Left hindlimb (tissue), 1 donor: ENCODE measurements at places on chromosomes 6 and 20.

- DNase-seq, result peak; percentile 57
Measured at GRCh38 chr6:7542065-7542873, 798 bp downstream of the DSP start.

GRCh38 chr6:128606611-128607010 lies 86.2 kb upstream of the PTPRK start:
- no peak for DNase-seq

- no peak for DNase-seq
Measured at GRCh38 chr20:23246717-23247664, 103.6 kb upstream of the NXT1 start.

- no peak for DNase-seq
Measured at GRCh38 chr6:159801935-159802334, 1.9 kb downstream of the PNLDC1 start.

DNA sequence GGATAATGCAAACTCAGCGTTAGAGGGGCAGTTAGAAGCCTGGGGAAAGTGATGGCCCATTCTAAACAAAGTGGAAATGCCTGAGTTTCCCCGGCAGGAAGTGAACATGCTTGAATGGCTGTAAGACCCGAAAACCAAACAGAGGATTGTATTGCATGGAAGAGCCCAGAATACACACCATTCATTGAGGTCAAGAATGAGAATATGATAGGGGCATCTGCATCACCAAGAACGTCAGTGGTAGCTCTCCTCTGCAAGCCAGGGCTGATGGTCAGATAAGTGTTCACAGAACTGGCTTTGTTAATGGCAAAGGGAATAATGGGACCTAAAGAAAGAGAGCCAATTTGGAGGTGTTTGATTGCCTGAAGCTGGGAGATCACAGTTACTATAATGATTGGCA lies 663.4 kb downstream of the KHDRBS2 start:
- DNase-seq, result no peak

GRCh38 chr20:2955257-2955970 lies 82.1 kb downstream of the PTPRA start:
- DNase-seq, result no peak

GRCh38 chr6:40584741-40585140 lies 2.4 kb downstream of the LRFN2 start:
- no peak for DNase-seq

- DNase-seq, result no peak
Measured at GRCh38 chr20:37439223-37439933, 81.7 kb upstream of the NNAT start.

GRCh38 chr6:31922942-31923341 lies 4.6 kb upstream of the C2 start:
- no peak for DNase-seq

DNA sequence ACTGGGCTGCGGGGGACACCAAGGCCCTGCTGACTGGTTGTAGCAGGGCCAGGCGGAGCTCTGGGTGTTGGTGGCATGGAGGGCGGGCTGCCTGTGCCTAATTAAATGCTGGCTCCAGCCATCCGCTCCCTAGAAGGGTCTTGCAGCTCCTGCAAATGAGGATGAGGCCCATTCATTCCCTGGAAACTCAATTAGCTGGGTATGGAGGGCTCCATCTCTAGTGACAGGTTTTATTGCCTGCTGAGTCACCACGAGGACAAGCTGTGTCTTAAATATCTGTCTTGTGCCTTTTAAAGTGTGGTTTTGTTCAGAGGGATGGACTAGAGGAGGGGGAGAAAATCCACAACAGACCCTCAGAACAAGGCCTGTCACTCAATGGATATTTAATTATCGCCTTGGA lies 60.9 kb downstream of the SULF2 start:
- no peak for DNase-seq

DNA sequence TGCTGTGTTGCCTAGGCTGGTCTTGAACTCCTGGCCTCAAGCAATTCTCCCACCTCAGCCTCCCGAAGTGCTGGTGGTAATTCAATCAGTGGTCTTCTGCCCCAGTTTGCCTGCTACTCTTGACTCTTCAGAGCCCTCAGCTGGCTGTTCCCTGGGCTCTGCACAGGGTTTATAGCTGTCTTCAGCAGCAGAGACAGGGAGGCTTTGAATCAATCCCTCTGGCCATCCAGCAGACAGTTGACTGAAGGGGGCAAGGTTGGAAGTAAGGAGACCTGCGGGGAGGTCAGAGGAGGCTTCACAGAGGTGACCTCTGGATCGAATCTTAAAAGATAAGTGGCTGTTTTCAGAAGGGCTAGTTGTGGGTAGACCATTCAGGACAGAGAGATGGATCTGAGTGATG lies 26.0 kb upstream of the KIF3B start:
- no peak for DNase-seq

DNA sequence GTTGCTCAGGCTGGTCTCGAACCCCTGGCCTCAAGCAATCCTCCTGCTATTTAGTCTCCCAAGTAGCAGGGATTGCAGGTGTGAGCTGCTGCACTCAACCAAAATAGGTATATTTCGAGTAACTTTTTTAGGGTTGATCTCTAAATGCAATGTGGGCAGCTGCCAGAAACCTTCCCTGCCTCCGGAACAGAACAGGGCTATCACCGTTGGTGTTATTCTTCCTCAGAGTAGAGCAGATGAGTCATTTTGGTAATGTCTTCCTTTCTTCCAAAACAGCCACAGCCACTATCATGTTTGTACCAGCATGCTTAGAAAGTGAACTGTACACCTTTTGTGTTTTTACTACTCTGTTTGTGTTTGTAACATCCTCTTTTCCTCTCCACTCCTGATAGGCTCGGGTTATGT lies 44.1 kb downstream of the SNX9 start:
- DNase-seq, result no peak

GRCh38 chr6:167306401-167306998 lies 15.4 kb downstream of the UNC93A start:
- no peak for DNase-seq

GRCh38 chr20:63151554-63152321 lies 64.2 kb downstream of the YTHDF1 start:
- no peak for DNase-seq

DNA sequence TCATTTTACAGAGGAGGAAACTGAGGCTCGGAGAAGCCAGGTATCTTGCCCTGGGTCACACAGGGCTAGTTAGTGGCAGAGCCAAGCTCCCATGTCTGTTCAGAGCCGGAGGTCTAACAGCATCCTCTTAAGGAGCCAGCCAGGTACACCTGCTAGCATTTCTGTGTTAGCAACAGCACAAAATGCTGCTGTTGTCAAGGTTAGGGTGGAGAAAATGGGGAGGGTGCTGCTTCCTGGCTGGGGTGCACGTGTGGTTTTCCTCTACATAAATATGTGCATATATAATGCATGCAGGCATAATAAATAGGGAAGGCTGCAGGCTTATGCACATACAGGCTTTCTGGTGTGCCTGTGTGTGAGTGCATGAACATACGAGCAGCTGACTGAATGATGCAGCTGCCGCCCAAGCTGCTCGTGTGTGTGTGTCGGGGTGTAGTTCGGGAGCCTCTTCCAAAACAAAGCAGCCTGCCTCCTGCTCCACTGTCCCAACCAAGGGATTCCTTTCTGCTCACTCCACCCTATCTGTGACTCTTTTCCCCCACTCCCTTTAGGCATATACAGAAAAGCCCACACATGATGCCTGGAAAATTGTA lies 86.6 kb downstream of the CD40 start:
- no peak for DNase-seq

DNA sequence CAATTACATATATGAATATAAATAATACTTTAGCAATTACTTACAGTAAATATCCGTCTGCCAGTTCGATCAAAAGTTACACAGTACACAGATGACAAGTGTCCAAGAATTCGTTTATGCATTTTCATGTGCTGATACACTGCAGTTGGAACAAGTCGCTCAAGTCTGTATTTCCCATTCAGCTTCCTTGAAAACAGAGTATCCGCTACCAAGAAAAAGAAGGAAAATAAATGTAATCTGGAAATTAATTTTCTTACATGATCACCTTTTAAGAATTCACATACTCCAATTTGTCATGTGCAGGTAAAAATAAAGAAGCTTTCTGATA lies 35.3 kb downstream of the PHIP start:
- DNase-seq, result no peak

DNA sequence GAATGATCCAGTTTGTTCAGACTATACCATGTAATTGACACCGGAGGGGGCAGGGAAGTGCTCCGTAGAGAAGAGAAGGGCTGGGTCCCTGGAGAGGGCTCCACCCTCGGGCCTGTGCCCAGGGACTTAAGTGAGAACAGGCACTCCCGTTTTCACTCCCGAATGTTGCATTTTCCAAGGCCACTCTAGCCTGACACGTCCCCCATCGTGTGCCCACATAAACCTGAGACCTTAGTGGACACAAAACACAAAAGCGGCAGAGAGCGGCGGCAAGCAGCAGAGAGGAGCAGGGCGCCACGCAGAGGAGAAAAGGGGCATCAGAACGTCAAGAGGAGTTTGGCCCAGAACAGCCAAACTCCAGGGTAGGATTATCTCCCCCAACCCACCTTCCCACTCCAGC lies 1405.1 kb downstream of the GRIK2 start:
- DNase-seq, result no peak

GRCh38 chr6:16496991-16497801 lies 258.8 kb downstream of the GMPR start:
- DNase-seq, result no peak

DNA sequence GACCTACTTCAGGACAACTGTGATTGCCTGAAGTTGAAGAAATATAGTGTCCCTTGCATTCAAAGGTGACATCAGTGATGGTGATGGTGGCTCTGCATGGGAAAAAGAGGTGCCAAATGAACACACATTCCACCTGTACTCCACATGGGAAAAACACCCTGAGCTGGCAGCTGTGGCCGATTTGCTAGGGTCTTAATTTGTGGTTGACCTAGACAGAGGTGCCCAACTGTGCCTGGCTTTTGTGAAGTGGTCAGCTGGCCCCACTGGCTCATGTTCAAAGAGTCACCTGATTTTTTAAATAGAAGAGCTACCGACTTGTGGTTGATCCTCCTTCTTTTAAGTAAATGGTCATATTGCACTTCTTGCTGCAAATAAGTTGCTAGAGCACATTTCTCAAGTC lies 7.6 kb upstream of the GCNT2 start:
- DNase-seq, result no peak

- DNase-seq, result no peak
Measured at GRCh38 chr20:44518248-44518647, 3.6 kb downstream of the SERINC3 start.

- DNase-seq, result no peak
Measured at GRCh38 chr6:67047996-67048395, 1341.0 kb upstream of the EYS start.

DNA sequence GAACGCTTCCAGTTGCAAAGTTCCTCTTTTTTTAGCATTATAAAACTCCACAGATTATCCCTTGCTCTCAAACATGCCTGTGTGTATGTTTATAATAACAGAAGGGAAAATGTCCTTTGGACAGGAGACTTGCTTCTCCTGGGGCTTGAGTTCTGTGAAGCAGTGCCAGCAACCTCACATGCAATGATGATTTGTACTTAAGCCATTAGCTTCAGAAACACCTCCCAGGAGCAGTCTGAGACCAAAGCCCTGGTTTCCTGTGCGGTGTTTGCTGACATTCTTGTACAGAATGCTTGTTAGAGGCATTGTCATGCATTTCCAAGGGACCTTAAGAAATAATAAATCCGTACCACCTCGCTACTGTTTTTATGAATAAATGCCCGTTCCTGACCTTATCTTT lies 752.8 kb downstream of the CBLN4 start:
- DNase-seq, result peak; percentile 35

DNA sequence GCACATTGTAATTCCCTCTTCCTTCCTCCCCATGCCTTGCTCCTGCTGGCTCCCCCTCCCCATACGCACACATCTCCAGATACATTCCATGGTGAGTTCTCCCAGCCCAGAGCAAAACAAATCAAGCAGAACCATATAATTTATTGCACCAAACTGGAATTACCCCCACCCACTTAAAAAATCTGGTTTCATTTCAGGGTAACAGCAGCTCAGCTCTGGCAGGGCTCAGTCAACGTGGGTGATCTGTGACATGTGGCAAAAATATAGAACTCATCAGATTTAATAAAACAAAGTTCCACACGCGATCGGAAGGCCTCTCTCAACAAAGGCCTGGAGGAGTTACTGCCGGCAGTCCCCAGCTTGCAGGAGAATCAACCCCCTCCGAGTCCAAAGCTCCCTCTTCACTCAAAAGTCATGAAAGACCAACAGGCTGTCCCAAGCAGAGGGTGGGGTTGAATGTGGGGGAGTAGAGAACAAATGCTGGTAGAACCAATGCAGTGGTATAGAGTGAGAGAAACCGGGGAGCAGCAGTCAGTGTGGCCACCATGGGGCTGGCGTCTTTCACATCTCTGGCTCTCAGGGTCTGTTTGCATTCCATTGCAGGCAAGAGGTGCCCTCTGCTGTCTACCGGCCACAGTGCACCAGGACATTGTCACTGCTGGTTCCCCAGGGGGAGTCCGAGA lies 323.3 kb upstream of the NT5E start:
- DNase-seq, result peak; percentile 77

DNA sequence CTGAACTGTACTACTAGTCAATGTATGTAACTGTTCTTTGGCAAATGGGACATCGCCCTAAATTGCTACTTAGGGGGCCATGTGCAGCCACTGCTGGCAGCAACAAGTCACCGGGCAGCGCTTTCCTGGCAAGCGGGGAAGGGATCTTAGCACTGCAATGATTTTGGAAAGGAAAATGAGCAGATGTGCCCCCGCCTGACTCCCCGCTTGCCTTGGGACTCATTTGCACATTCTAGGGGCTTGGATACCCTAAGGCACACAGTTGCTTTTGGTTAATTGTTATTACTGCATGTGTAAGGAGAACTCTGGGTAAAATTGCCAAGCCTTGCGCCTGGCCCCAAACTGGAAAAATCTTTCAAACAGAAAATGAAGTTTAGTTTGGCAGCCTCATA lies 32.2 kb downstream of the CD83 start:
- peak; percentile 81 for DNase-seq

- no peak for DNase-seq
Measured at GRCh38 chr20:43306837-43307236, 117.1 kb upstream of the PTPRT start.

DNA sequence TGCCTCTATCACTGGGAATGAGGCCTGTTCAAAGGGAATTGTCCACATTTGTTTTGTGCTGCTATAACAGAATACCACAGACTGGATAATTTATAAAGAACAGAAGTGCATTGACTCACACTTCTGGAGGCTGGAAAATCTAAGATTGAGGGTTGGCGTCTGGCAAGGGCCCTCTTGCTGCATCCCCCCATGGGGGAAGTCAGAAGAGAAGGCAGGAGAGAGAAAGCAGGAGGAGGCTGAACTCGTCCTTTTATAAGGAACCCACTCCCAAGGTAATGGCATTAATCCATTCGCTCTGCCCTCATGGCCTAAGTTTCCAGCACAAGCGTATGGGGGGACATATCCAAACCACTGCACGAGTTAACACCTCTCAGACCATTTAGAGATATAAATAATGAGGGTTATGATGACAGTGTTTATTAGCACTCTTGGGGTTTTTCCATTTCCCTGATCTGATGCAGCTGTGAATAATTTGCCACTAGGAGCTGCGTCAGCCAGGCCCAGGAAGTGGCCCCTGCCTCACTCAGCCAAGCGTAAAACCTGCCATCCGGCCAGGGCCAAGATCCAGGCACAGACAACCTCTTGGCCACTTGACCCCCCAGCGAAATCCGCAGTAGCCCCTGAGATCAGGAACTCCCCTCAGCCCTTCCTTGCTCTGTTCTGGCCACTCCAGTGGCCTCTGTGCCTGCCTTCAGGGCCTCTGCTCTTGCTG lies 14.2 kb upstream of the SLCO4A1 start:
- DNase-seq, result peak; percentile 20

GRCh38 chr6:161594412-161594811 lies 320.6 kb upstream of the AGPAT4 start:
- DNase-seq, result no peak
